CD8-positive, alpha-beta memory T cell (primary cell): ENCODE measurements at places on chromosomes 1 and 21. TPM values are rescaled to one million over a fixed set of nuclear protein-coding genes. Genes with fewer than 3 reads are reported as not detected.

- DNase-seq = no peak
These were observed 23.8 kb downstream of the EPHA10 start for GRCh38 chr1:37741130-37741529.

Gene KCNJ9
- 0.04 TPM for total RNA-seq

GRCh38 chr1:56877973-56878372 is 23.4 kb downstream of the C8A start:
- no peak for DNase-seq

Gene RGSL1
- not detected for total RNA-seq

Gene C1orf141
- not detected for total RNA-seq

GRCh38 chr1:34884961-34885360 is 25.4 kb upstream of the SMIM12 start:
- no peak for DNase-seq

DNA sequence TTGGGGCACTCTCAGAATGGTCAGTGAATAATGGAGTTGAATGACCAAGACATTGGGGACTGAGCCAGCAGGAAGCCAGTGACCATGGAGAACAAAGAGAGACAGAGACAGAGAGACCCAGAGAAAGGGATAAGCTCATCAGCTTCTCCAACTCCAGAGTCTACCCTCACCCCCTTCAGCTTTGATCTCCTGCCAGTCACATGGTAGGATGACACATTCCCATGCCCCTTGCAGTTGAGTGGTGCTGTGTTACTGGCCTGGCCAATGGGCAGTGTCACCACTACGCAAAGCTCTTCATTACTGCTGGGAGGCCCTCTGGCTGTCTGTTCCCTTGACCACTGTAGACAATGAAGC is 643.5 kb downstream of the AJAP1 start:
- no peak for DNase-seq

DNA sequence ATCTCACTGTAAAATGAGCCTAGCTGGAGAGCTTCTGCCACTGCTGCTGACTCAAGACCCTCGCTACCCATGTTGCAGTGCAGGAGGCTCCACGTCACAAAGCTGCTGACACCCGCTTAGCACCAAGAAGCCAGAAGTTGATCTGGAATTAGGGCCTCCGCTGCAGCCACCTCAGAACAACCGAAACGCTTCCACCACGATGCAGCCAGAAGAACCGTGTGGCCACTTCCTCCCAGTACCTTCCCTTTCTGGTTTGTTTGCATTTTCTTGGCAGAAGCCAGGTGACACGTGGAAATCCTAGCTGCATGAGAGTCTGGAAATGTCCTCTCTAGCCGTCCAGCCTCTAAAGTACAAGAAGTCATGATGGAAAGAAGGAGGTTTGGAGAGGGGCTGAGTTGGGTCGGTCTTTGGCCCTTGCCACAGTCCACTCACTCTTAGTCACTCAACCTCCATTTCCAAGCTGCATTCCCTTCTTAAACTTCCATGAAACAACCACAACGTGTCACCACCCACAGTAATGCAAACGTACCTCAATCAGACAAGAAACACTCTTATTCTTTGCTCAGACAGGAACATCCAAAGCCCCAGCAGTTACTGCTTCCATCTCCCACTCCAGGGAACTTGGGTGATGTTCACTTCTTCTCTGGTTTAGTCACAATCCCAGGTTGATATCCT is 10.0 kb upstream of the CDA start:
- no peak for DNase-seq

Gene ATP6V0B
- 205 TPM for total RNA-seq

DNA sequence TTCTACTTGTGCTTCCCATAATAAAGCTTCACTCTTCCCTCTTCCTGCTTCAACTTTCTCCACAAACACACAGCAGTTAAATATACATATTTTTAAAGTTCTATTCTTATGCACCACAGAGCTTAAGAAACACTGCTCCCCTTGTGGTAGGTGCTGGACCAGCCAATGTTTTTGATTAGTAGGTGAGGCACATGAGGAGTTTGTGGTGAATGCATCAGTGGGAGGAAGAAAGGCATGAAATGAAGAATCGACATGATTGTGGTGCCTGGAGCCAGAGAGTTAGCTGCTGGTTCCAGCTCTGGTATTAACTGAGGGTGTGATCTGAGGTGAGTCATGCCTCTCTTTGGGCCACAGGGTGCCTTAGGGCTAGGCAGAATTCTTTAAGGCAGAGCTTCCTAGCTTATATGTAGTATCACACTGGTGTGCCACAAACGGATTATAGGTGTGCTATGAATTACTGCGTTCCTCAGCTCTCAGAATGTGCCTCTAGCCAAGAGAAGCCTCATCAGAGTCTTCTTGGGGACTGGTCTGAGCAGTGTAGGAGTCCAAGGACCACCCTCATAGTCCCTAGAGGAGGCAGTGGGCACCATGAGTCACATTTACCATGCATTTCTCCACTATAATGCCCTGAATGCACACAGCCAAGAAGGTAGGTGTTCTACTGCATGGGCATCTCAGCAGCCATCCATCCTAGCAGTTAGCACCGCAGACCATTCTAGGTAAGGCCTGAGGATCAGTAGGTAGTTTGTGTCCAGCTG is 97.4 kb upstream of the SGIP1 start:
- DNase-seq = no peak

Gene GRIK1
- not detected for total RNA-seq

DNA sequence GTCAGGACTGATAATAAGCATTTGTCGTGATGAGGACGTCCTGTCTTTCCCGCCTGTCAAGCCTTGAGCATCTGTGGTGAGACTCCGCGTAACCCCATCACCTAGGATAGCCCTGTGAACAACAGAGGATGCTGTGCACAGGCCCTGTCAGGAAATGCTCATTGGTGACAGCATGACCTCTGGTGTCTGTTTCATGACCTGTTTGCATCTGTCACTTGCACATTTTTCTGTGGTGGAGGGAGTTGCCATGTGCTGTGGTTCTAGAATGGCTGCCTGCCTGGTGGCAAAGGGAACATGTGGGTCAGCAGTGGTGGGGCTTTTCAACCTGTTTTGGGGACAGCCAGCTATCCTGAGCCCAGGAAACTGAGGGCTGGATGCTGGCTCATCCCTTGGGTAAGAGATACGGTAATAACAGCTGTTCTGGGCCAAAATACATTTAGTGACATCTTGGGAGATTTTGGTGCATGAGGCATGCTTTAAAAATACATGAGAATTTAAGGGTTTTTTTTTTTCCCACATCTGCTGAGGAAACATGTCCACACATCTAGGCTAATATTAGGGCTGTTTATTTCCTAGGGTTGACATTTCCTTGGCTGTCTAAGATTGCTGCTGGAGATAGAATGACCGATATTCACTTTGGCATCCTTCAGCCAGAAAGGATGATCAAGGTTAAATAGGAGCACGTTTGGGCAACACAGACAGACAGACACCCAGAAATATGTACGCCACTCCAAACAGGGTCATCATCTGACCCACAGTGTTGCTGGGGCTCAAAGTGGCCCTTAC is 52.9 kb downstream of the KCNC4 start:
- no peak for DNase-seq

- no peak for DNase-seq
These were observed 24.5 kb downstream of the CXADR start for GRCh38 chr21:17537299-17537698.
